HFFc6 (cell line): ENCODE measurements at places on chromosomes 4 and X. TPM values are rescaled to one million over a fixed set of nuclear protein-coding genes. Genes with fewer than 3 reads are reported as not detected.
A peak's percentile ranks its signal among the peaks of the same experiment; 100 is the strongest.

The ADAM29 gene
- not detected in 3 replicates for total RNA-seq

The AR gene
- 12.2 to 14.6 TPM (median 12.9 TPM) in 3 replicates for total RNA-seq

The PABPC5 gene
- total RNA-seq, result not detected in 3 replicates

The ATP1B4 gene
- not detected in 3 replicates for total RNA-seq

The DACH2 gene
- total RNA-seq, result not detected in 3 replicates

The KLHL5 gene
- total RNA-seq, result 50.2 to 59.1 TPM (median 55.6 TPM) in 3 replicates

- DNase-seq, result no peak
These were observed 134.6 kb downstream of the ATP10D start for GRCh38 chr4:47619691-47620090.

DNA sequence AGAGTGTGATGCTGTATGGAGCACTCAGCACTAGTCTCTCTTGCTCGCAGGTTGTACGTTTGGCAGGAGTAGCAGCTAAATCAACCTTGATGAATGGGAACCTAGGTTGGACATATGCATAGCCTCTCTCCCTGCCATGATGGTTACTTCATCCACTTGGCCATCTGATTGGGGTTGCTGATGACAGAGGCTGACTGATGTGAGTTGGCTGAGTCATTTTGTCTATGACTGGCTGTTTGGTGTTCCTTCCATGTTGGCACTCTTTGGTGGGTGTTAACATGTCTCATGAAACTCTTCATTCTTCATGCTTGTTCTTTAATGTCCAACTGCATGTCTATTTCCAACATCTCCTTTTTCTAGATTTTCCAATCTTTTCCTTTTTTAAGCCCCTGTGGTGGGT, 31.6 kb upstream of the SPARCL1 start:
- no peak for DNase-seq

DNA sequence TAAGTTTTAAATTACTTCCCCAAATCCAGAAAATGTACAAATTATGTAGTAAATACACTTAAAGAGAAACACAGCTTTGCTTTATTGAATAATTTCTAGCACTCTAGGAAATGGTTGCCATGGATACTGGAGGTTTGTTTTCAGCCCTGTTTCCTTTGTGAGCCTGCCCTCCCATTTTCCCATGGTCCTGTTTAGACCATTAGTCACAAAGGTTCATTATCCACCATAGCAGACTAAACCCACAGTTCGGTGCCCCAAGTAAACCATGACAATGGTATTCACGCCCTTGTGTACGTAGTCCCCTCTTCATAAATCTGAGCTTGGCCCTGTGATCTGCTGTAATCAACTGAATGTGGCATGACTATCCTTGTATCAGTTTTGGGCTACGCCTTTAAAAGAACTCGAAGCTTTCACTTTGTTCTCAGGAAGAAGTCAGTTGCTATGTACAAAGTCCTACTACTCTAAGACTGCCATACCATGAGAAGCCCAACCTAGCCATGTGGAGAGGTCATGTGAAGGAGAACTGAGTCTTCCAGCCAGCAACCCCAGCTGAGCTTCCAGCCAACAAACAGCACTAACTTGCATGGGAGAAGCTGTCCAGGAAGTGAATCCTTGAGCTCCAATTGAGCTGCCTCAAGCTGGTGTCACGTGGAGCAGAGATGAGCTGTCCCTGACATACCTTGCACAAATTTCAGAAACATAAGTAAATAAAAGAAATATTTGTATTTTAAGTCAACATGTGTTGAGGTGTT, 300.4 kb downstream of the LDB2 start:
- DNase-seq, result peak; percentile 61

DNA sequence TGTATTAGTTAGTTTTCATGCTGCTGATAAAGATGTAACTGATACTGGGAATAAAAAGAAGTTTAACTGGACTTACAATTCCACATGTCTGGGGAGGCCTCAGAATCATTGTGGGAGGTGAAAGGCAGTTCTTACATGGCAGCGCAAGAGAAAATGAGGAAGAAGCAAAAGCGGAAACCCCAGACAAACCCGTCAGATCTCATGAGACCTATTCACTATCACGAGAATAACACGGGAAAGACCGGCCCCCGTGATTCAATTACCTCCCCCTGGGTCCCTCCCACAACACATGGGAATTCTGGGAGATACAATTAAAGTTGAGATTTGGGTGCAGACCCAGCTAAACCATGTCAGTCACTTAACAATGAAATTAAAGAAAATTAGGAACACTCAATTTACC, 499.1 kb downstream of the FSTL5 start:
- no peak for DNase-seq
